ENCODE measurements at places on chromosomes 12 and 14. TPM values are rescaled to one million over a fixed set of nuclear protein-coding genes. Genes with fewer than 3 reads are reported as not detected.
A peak's percentile ranks its signal among the peaks of the same experiment; 100 is the strongest.

The BAZ2A gene
- polyA plus RNA-seq: 114 TPM

- DNase-seq: no peak
Measured at GRCh38 chr12:108822497-108823205, 34.7 kb downstream of the SSH1 start.

- DNase-seq: no peak
Measured at GRCh38 chr12:532908-533565, 73.3 kb downstream of the B4GALNT3 start.

- no peak for DNase-seq
Measured at GRCh38 chr12:92036061-92036620, 109.5 kb downstream of the BTG1 start.

- no peak for DNase-seq
Measured at GRCh38 chr12:2475984-2476383, 318.8 kb upstream of the FKBP4 start.

DNA sequence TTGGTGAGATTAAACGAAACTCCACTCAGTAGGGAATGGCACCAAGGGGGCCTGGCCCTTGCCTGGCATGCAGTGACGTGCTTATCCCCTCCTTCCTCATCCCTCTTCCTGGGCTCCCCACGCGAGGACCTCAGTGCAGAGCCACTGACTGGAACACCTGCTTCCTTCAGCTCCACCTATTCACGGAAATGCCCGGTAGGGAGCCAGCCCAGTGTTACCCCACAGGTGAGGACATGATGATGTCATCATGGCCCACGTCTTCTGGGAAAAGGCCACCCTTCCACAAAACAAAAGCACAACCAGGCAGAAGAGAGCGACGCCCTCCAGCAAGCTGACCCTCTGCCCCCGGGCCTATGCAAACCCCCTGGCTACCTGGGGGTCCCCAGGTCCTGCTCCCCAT is 42.1 kb downstream of the CCDC85C start:
- DNase-seq: no peak

The NKX2-1 gene
- polyA plus RNA-seq: not detected

- no peak for DNase-seq
Measured at GRCh38 chr14:99769123-99769522, 24.1 kb upstream of the EML1 start.

DNA sequence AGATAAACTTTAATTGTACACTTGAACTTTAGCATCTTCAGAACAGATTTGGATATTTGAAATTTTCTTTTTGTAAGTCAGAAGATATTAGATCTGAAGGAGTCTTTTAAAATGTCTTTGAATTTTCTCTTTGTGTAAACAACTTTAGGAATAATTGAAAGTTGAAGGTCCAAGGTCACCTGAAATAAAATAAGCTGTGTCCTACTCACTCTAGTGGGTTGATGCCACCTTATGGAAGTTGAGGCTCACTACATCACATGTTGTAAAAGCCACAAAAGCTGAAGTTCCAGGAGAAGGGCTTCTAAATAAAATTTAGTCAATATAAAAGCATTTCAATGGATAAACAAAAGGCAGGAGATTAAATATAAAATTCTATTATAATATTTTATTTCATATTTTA is 122.0 kb upstream of the ATXN7L3B start:
- DNase-seq: peak; percentile 25

DNA sequence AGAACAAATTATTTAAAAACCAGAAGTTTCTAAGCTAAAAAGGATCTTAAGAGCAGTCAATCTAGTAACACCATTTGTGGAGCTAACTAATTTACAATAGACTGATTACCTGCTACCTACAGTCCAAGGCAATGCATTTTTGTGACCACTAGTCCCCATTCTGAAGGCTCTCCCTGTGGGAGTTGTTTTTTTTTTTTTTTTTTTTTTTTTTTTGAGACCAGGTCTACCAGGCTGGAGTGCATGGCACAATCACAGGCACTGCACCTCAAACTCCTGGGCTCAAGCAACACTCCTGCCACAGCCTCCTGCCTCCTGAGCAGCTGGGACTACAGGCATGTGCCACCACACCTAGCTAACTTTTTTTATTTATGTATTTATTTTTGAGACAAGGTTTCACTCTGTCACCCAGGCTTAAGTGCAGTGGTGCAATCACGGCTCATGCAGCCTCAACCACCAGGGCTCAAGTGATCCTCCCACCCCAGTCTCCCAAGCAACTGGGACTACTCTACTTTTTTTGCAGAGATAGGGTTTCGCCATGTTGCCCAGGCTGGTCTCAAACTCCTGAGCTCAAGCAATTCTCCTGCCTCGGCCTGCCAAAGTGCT is 3.9 kb downstream of the GNPTAB start:
- no peak for DNase-seq

DNA sequence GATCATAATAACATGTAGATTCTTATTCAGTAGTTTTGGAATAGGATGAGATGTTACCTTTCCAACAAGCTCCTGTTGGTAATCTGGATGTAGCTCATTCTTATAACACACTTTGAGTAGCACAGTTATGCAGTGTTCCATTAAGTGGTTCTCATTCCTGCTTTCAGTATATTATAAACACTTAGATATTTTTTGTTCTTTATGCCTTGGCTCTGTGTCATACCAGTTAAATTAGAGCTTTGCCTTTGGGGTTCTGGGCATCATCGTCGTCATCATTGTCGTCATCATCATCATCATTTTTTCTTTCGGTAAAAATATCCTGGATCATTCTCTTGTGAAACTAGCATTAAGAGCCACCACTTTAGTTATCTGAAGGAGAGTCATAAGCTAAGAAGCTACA is 87.5 kb downstream of the FUT8 start:
- DNase-seq: no peak

The KCNC2 gene
- 0.55 TPM for polyA plus RNA-seq

DNA sequence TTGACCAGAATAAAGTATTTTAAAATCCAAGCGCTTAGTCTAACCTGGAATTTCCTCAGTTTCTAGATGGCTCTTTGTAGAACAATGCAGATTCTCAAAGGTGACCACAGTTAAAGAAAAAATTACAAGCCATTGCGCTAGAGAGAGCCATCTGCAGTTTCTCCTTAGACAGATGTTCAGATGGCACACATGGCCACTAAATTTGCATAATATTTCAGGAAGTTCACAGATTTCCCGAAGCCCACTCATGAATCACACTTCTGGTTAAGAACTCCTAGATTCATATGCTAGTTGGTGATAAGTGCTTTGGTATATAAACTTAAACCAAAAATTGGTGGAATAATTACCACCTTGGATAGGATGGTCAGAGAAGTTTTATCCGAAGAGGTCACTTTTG is 749 bp downstream of the AKAP3 start:
- no peak for DNase-seq

DNA sequence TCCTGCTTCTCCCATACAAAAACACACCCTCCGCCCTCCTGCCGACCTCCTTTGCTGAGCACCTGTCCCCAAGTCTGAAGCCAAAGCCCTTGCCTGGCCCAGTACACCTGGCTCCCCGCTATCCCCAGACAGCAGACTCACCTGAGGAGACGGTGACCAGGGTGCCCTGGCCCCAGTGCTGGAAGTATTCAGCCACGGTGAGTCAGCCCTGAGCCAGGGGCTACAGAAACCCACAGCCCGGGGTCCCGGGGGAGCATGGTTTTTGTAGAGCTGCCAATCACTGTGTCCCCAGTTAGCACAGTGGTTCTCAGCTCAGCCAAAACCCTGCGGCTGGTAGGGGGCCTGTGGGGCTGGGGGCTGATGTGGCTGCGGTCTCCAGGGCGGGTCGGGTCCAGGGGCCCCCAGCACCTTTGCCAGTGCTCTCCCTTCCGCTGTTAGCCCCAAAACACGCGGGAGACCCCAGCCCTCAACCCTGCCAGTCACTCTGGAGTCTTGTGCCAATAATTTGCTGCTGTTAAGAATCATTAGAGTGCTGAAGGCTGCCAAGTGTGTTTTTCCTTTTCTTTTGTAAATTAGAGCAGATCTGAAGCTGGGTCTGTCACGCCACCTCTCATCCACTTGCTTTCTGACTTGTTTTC is 339.0 kb downstream of the TMEM121 start:
- DNase-seq: no peak

DNA sequence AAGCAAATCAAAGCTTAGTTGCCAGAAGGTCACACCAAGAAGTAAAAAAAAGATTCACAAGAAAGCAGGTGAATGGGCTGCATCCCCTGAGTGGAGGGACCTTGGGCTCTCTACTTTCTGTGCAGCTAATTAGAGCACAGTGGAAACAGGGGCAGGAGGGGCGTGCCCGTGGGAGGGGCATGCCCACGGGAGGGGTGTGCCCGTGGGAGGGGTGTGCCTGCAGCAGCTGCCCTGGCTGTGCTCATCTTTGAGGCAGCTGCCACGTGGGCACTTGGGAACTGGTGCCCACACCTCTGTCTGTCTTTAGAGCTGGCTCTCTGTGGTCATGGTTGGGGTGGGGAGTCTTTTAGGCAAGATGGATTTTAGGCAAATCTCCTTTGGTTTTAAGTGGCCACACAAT is 60.0 kb downstream of the EML1 start:
- no peak for DNase-seq

GRCh38 chr12:3078086-3078820 is 1.1 kb downstream of the TSPAN9 start:
- no peak for DNase-seq

DNA sequence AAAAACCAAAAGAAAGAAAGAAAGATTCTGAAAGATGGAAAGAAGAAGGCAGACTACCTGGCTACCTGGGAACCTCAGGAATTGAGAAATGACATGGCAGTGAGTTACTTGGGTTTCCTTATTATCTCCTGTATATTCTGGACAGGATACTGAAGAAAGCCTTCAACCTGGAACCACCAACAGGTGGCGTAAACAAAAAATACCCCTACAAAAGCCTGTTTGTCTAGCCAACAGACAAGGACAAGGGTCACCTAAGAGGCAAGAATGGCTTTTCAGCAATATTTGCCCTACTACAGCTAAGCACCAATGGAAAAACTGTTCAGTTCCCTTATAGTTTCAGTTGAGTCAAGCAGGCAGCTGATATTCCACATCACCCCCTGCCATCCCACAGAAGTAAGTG is 274.9 kb downstream of the GPHN start:
- no peak for DNase-seq

DNA sequence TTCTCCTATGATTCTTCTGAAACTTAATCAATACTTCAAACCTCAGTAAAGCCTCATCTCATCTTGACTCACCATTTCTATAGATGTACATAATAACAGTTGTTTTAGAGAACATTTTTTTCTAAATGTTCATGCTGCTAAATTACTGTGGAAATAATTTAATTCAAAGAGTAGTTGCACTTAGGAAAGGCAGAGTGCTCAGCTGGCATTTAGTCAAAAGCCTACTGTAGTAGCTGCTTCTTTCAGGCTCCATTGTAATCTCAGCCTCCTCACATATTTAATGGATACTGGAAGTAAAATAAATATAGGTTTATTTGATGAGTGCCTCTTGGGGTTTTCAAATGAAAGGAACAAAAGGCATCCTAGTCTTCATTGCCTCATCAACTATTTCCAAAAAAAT is 325.0 kb downstream of the CCER1 start:
- DNase-seq: no peak

GRCh38 chr12:19075711-19076340 is 53.7 kb upstream of the PLEKHA5 start:
- DNase-seq: no peak

DNA sequence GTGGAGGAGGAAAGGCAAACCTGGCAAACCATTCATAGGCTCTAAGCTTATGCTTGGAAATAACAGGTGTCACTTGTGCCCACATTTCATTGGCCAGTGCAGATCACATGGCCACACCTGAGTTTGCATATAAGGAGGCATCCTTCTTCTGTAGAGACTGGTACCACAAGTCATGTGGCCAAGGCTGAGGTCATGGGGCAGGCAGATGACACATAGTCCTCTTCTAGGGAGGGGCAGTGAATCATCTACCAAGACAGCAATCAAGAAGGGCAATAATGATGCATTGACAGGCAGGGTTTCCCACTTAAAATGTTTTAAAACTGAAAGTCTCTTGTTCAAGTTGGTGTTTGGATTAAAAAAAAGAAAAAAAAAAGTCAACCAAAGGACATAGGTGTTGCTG is 77.3 kb downstream of the DAAM1 start:
- no peak for DNase-seq

The CRACR2A gene
- 2.0 TPM for polyA plus RNA-seq

The CELA1 gene
- polyA plus RNA-seq: not detected

GRCh38 chr12:26809611-26810285 is 23.2 kb downstream of the ITPR2 start:
- DNase-seq: no peak

DNA sequence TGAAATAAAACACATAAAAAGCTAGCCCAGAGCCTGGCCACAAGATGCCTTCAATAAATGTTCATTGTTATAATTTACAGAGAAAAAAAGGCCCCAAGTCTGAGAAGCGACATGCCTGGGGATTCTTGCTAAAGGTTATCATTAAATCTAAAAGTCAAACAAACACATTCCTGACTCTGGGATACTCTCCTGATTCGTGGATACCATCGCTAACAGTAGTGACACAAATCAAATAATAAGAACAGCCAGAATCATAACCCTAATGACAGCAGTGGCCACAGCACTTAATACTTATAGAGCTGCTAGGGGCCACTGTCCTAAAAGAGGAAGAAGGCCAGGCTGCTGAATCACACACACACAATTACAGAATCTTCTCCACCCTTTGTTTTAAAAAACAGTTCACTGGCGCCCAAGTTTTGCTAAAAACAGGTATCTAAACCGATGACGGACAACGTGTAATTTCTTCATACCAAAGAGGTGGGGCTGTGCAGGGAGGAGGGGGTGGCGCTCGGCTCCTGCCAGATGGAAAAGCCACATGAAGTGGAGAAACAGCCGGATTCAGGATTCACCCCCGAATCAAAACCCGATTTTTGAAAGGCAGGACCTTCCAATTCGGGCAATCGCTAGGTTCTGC is 1.2 kb downstream of the CLIP1 start:
- DNase-seq: peak; percentile 46

DNA sequence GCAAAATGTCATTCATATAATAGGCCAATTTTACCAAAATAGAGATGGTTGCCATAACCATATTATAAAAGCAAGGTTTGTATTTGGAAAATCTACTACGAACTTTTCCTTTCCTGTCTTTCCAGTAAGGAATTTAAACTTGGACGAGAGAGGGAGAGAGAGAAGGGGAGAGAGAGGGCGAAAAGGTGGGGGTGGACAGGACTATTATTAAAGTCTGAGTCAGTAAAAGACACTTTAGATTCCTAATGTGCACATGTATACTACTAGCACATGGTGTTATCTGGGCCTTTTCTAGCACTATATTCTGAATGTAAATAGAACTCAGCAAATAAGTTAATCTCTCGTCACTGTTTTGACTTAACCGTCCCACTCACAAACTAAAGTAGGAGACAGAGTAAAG is 30.4 kb upstream of the FBLN5 start:
- DNase-seq: no peak

- DNase-seq: no peak
Measured at GRCh38 chr12:26848156-26848825, 15.3 kb upstream of the ITPR2 start.

DNA sequence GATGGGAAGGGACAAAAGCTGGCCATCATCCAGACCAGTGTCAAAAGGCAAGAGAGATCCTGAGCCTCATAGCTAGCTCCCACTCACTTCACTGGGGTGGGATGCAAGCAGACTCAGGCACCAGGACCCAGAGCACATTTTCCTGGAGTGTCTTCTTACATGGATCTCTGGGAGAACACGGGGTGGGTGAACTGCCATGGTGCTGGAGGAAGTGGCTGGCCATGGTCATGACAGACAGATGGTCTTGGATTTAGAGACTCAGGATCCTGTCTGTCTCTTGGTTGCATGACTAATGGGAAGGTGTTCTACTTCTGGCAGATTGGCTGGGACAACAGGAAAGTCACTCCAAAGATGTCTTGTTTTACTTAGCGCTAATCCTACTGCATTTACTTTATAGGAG is 311.5 kb downstream of the ATP23 start:
- DNase-seq: no peak

All from left kidney (tissue), 8 donors.